Amniotic epithelial cell (primary cell): ENCODE measurements at places on chromosomes 5 and 9.

- no peak for DNase-seq
Observed at GRCh38 chr9:115350548-115350947, 232.6 kb upstream of the TNC start.

GRCh38 chr5:60613826-60614225 is 86.1 kb downstream of the DEPDC1B start:
- DNase-seq: no peak

DNA sequence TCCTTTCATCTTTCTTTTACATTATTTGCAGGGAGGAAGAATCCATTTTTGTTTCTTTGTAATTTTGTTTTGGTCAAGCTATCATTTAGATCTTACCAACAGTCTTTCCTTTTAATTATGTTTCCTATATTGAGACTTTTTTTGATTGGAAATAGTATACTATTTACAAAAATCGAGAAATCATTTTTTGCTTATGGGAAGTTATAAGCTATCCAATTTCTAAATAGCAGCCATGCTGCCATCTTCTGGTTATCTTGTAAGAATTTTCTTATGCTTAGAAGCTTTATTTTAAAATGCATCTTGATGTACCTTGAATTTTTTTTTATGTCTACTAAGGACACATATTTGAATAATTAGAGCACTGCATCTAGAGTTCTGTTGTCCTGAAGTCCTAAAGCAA is 821.2 kb downstream of the PTPRD start:
- DNase-seq: peak; percentile 3

GRCh38 chr9:37034938-37035647 is 1.0 kb upstream of the PAX5 start:
- DNase-seq: no peak

- DNase-seq: no peak
Observed at GRCh38 chr5:148312153-148312552, at the start of gene SPINK7. Gene SPINK7 (plus strand): TSS chr5:148312423. CDS start chr5:148312484, 61 bp downstream.
